EL (cell line): ENCODE measurements at places on chromosomes 11 and 22.

GRCh38 chr11:131841028-131841427, 470.6 kb downstream of the NTM start:
- no peak for DNase-seq

DNA sequence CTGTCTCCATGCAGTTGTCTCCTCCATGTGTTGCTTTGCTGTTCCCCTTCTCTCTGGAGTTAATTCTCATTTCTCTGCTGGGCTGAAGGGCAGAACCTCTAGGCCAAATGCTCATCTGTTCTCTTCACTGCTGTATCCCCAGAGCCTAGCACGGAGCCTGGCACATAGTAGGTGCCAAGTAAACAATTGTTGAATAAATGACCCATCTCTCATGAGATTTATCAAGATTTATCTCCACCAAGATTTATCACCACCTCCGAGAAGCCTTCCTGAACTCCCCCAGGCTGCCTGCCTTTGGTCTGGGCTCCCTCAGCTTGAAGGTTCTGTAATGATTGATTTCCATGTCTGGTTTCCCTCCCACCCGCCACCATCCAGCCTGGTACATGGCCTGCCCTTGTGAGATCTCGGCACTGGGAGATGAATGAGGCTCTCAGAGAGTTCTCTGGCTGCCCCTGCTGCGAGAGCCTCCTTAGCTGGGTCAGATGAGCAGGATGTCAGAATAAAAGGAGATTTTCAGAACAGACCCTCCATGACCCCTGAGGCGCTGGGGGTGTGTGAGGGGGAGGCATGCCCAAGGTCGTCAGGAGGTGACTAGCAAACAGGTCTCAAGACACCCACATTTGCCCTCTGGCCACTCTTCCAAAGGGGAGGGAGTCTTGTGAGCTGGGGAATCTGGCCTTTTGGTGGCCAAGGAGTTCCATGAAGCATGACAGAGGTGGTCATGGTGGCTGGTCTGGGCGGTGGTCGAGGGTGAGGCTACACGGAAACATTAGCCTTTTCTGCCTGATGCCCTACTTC, 2.4 kb upstream of the GDPD5 start:
- DNase-seq, result no peak

- DNase-seq, result no peak
Measured at GRCh38 chr11:100806296-100806695, 119.2 kb downstream of the ARHGAP42 start.

- no peak for DNase-seq
Measured at GRCh38 chr11:12215181-12215593, 104.8 kb downstream of the MICAL2 start.

DNA sequence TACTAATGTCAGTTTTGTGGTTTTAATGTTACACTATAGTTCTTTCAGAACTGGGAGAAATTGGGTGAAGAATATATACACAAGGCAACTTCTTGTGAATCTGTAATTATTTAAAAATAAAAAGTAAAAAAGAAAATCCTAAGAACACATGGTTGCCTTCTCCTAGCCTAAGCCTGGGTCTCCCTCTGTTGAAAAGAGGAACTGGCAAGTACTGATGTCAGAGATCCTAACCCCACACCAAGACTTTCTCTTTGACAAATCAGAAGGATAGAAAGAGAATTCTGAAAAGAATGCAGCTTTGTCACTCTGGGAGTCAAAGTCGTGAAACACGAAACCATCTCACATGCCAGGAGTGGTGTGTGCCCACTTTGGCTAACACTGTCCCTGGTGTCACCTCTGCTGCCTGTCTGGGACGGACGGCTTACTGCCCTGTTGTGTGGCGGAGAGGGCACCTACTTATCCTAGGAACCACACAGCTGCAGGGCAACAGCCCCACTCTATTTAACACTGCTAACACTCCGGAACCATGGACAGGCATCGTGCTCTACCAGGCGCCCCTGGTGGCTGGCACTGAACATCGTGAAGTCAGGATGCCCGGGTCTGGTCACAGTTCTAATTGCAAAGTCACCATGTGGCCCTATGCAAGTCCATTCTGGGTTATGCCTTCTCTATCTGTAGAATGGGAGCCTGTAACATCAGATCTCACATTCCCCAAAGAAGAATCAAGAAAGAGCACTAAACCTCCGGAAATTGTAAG, 108.7 kb upstream of the CD82 start:
- no peak for DNase-seq

- no peak for DNase-seq
Measured at GRCh38 chr11:69383372-69384250, 89.7 kb downstream of the MYEOV start.

GRCh38 chr11:75263944-75264349, 23.4 kb downstream of the TPBGL start:
- no peak for DNase-seq

DNA sequence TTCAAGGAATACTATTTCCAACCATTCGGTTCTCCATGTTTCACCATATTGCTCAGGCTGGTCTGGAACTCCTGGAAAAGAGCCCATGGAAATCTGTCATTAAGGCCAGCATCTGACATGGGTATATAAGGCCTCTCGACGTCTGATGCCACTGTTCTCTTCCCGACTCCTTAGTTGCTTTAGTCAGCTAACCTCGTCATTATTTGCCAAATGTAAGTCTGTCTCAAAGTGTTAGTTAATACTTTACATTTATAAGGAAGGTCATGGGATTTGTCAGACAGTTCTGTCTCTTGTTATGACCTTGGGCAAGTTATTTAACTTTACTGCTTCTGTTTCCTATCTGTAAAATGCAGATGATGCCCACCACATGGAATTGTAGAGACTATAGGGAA, 1.6 kb downstream of the MRPL48 start:
- no peak for DNase-seq

DNA sequence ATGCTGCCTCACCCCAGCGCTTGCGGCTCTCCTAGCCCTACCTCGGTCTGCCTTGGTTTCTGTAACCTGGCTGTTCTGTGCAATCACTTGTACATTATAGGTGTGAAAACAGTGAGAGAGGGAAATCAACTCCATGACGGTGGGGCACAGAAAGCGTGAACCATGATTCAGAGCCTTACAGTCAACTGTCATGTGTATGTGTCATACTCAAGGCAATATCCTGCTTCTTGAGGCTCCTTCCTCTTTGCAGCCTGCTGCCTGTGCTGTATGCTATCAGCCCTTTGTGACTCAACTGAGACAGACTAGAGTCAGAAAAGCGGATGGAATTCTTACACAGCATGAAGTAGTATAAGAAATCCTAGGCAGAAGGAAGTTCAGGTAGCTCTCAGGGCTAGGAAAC, 2.1 kb downstream of the NRIP3 start:
- peak; percentile 90 for DNase-seq

- DNase-seq, result no peak
Measured at GRCh38 chr11:130064596-130064995, 5.1 kb upstream of the APLP2 start.

DNA sequence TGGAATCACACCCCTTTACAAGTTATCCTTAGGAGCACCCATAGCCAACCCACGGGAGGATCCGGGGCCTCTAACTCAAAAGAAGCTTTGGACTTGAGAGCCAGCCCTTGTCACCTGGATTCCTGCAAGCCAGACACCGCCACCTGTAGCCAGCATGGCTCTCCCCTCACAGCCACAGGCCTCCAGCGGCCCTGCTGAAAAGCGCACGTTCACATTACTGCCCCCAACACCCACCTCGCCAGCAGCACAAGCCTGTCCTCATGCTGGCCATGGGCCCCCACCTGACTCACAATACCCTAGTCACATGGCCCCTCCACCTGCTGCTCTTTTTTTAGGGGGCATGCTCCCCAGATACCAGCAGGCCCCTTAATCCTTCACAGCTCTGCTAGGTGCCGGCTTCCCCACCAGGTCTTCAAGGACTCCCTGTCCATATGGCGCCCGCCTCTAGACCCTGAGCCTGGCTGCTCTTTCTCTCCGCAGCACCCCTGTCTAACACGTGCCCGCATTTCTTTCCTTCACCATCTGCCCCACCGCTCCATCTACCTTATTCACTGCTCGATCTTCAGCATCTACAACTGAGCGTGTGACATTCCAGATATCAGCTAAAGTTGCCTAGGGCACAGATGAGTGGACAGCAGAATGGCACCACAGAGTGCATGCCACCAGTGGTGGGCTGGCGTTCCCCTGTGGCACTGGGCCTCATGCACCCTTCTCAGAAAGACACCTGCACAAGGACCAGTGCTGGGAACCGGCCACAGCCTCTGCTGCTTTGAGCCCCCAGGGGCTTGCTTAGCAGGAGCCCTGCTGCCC, 6.6 kb downstream of the CARS1 start:
- DNase-seq, result no peak

DNA sequence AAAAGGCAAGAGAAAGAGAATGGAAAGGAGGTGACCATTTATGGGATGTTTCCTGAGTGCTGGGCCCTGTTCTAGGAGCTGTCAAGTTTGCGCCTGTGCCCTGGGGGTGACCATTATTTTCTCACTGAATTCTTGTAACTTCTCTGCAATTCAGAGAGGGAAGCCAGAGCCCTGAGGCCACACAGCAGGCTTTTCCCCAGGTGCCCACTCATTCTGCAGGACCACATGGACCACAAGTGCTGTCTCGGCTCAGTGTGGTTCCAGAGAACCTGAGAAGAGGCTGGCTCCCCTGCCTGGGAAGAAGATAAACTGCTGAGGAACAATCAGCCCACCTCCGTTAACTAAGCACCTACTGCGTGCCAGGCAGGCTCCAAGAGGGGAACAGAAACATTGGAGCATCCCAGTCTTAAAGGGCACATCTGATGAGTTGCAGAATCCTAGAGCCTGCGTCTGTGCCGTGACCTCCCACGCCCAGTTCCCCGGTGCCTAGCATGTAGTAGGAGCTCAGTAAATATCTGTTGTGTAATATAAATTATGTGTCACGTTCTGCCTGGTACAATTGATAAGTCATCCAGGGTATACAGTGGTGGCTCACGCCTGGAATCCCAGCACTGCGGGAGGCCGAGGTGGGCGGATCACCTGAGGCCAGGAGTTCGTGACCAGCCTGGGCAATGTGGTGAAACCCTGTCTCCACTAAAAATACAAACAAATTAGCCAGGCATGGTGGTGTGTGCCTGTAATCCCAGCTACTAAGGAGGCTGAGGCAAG, 31.6 kb upstream of the CRYBB3 start:
- DNase-seq, result no peak

- no peak for DNase-seq
Measured at GRCh38 chr11:107573438-107573837, 7.9 kb upstream of the ALKBH8 start.

DNA sequence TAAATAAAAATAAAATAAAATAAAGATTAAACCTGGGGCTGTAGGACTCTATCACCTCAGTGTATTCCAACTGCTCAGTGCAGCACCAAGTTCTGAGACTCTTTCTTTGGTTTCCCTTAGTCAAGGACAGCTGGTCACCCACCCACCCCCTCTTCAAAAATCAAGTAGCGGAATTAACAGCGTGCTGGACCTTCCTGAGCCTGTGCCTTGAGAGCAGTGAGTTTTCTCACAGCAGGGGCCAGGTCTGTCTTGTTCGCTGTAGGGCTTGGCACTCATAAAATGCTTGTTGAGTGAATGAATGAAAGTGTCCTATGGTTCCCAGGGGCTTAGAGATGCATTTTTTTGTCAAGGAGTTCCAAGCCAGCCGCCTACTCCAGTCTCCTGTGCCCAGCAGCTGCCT, 2.9 kb upstream of the ALX4 start:
- no peak for DNase-seq

- no peak for DNase-seq
Measured at GRCh38 chr11:10497371-10498021, 42.4 kb downstream of the AMPD3 start.

DNA sequence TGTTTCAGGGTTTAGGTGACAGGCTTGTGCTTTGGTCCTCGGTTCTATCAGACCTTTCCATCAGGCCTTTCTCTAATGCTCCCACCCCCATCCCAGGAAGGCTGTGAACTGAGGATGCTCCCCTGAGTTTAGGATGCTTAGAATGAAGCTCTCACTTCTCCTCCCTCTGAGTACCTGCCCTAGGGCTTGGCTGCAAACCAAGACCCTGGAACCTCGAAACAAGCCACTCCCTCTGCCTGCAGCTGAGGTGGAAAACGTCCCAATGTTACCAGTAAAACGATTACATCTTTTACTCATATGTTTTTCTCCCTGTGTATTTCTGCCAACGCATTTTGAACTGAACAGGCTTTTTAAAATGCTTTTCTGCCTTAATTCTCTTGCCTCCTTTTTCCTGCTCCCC, 54.5 kb upstream of the BMAL1 start:
- no peak for DNase-seq

- no peak for DNase-seq
Measured at GRCh38 chr11:41250408-41250935, 209.0 kb downstream of the LRRC4C start.

- no peak for DNase-seq
Measured at GRCh38 chr11:15874704-15875103, 481.6 kb downstream of the SOX6 start.

DNA sequence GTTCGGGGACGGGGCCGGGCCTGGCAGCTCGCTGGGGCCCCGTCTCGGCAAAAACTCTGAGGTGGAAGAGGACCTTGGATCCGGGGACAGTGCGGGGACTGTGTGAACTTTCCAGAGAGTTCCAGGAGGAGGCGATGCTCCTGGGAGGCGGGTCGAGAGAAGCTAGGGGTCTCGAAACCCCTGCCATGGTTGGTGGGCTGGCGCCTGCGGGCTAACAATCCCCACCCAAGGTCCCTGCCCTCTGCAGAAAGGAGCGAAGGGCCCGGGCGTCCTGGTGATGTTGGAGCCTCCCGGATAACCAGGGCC, 4.7 kb upstream of the GRK2 start:
- no peak for DNase-seq

DNA sequence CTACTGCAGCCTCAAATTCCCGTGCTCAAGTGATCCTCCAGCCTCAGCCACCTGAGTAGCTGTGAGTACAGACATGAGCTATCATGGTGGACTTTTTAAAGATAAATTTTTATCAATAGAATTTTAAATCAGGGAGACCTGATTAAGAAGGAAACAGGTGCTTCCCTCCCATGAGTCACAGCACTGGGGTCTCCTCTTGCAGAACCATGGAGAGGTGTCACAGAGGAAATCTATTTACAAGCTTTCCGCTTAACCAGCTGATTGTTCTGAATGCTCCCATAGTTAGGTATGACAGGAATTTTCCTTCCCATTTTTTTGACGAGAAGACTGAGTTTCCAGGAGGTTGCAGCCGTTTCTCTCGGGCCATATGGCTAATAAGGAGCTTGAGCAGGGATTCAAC, 516.1 kb downstream of the MIAT start:
- no peak for DNase-seq

- DNase-seq, result no peak
Measured at GRCh38 chr11:36425561-36426081, 84.5 kb downstream of the TRAF6 start.

DNA sequence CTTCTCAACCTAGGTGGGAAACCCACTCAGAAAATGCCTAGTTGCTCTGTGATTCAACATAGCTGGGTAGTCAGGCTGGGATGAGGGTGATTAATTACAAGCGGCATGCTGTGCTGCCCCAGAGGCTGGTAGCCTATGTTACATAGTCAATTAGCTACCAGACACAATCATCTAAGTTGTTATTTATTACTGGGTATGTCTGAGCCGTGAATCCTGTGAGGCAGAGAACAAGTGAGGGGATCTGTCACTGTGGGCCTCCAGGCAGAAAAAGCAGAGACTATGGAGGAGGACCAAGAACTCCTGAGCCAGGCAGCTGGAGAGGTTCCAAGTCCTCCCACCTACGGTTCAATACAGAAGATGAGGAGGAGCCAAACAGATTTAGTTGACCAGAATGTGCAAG, 186.6 kb upstream of the BDNF start:
- DNase-seq, result no peak
